ENCODE measurements at places on chromosomes 16 and 17.
A peak's percentile ranks its signal among the peaks of the same experiment; 100 is the strongest.

- DNase-seq, result no peak
Measured at GRCh38 chr17:58488428-58488890, 251 bp upstream of the HSF5 start.

GRCh38 chr16:86716649-86717048 lies 138.3 kb downstream of the FOXL1 start:
- no peak for DNase-seq

DNA sequence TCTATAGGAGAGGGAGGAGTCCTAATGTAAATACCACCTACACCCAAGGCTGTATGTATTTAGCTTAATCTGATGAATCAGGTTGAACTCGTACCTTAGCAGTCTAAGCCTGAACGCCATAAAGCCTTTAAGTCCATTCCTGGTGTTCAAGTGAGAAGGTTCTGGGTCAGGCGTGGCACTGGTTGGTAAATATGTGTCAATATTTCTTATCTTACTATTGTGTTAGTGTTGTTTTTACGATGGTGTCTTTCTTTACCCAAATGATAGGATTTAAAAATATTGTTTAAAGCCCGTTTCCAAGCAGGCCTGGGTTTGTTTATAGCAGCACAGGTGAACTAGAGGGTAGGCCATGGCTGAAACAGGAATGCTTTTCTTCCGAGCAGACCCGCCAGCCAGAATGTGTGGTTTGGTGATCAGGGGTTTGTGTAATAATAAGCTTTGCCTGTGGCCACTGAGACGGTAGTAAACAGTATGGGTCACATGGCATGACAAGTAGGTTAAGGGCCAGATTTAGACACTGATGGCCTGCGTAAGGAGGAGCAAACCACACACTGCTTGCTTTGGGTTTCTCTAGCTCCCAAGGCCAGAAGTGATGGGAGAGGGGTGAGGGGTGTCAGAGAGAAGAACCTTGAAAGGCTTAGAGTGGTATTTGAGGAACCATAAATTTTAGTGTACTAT lies 3.3 kb downstream of the TMEM94 start:
- no peak for DNase-seq

GRCh38 chr16:67697422-67698185 lies 21.5 kb downstream of the GFOD2 start:
- no peak for DNase-seq

GRCh38 chr17:30208214-30208613 lies 27.3 kb downstream of the SLC6A4 start:
- no peak for DNase-seq

- no peak for DNase-seq
Measured at GRCh38 chr17:73067075-73067474, 25.4 kb downstream of the SLC39A11 start.

GRCh38 chr17:61285526-61286320 lies 113.9 kb upstream of the TBX2 start:
- no peak for DNase-seq

DNA sequence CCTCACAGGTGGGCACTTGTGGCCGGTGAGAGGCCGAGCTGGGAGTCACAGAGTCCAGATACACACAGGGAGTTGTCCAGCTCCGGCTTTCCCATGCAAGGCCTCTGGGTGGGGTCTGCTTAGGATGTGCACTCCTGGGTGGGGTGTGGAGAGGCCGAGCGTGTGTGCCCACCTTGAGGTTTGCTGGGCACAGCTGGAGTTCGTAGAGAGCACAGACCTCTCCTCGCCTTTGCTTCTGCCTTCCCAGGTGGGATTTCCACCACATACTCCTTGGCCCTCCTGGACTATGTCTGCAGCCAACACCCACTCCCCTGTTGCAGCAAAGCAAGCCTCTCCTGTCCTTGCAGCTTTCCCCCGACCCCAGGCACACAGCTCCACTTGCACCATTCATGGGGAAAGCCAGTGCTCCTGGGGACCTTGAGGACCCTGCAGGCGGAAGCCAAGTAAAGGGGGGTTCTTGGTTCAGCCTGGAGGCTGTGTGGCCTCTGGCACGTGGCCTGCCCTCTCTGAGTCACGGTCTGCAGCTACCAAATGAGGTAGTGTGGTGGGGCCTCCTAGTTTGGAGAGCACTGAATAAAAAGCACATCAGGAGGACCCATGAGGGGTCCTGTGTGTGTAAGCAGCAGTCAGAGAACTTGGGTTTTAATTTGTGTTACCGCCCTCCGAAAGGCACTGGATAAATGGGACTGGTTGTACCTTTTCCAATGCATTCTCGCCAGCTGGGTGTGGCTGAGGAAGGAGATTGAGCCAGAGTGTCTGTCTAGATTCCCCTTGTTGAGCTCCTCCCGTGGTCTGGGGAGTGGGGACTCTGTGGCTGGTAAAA lies 31.5 kb downstream of the MPRIP start:
- no peak for DNase-seq

GRCh38 chr17:44092051-44092450 lies 21.5 kb downstream of the G6PC3 start:
- no peak for DNase-seq

DNA sequence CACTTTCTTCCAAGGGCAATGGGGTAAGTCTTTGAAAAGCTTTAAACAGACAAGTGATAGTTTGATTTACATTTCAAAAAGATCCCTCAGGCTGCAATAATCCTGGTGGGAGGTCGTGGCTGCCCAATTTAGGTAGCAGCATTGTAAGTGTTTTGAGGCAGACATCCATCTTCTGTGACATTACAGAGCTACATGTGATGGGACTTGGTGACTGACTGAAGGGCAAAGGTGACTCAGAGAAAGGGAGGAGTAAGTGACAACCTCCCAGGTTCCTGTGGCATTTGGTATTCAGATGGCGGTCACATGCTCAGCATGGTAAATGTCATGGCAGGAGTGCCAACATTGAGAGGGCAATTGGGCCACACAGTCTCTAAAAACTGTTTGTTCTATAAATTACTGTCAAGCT lies 26.5 kb downstream of the STAT3 start:
- DNase-seq, result no peak

DNA sequence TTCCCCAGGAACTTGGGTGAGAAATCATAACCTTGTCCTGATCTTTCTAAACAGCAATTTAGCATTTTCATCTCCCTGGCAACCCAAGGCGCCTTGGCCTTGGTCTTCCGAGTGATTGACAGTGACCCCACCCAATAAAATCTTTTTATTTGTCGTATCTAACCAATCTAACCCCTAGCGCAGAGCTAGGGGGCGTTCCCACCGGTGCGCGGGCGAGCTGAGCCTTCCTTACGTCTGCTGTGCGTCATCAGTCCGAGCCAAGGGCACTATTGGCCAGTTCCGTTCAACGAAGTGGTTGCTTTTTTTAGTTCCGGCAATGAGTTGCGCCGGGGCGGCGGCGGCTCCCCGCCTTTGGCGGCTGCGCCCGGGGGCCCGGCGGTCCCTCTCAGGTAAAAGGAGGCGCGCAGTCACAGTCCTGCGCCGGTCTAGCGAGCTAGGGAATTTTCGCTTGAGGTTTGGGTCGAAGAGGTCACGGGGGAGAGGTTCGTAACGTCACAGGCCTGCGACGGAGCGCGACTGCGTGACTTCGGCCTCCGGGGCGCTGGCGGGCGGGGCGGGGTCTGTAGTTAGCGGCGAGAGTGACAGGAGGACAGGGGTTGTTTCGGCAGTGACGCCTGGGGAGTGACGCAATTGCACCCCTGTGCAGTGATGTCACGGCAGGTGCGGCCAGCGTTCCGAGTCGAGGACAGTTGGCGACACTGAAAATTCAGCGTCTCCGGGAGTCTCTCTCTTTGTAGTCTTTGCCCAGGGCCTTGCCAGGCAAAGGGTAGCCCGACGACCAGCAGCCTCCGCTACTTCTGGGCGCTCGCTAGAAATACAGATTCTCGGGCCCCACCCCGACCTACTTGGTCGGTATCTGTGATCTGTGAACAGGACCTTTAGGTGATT lies at the start of gene COQ7:
Gene COQ7, plus strand, starts transcription at position 266 of the 888 bp plus-strand sequence. Its CDS starts 51 bp downstream, at position 317.
- DNase-seq, result peak; percentile 100

DNA sequence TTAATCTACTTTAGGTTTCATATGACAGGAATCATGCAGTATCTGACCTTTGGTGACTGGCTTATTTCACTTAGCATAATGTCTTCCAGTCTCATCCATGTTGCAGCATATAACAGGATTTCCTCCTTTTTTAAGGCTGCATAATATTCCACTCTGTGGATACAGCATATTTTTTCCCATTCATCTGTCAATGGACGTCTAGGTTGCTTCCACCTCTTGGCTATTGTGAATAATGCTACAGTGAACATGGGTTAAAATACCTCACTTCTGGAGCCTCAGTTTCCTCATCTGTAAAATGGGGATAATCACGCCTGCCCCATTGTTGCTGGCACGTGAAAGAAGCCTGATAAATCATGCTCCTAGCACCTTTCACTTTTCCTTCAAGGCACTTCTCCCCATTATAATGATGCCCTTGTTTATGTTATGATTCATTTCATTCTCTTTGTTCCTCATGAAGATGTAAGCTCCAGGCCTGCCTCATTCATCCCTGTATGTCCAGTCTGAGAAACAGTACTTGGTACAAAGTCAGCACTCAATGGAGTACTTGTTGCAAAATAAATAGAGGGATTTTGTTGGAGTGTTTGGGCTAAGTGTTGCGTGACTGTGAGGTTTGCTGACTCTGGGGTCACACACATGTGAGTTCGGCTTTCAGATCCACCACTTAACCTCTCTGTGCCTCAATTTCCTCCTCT lies 59.6 kb downstream of the ABAT start:
- no peak for DNase-seq

DNA sequence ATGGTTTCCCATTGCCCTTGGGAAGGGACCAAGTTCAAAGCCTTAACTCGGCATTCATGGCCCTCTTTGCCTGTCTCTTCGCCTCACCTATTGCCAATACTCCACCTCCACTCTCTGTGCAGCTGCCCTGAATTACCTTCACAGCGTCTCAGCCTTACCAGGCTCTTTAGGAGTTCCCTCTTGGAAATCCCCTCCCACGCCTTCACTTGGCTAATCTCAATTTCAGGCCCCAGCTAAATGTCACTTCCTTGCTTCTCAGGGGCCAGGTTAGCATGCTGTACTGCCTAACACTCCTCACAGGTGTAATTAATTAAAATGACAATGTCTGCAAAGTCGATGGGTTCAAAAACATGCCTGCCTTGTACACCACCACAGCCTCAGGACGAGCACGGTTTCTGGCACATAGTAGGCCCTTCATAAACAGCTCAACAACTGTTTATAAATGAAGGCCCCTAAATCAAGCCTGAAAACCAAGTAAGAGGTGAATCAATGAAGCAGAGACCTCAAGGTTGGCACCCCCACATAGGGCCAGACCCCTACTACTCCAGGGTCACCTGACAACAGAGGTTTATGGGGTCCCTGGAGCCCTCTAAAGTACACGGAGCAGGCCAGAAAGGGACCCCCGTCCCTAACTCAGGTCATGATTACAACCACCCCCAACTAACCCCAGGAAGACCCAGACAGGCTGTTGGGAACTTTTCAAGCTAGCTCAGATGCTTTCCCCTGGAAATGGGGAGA lies 11.2 kb upstream of the EEF2K start:
- no peak for DNase-seq

DNA sequence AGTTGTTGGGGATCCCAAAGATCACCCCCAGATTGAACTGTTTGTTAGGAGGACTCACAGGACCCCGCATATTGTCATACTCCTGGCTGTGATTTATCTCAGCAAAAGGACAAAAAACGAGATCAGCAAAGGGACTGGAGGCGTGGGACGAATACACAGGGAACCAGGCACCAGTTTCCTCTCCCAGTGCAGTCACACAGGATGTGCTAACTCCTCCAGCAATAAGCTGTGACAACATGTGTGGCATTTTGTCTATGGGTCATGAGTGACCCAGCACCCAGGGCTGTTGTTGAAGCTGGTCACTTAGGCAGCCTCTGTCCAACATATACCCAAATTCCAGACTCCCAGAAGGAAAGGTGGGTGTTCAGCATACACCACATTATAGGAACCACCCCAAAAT lies 60.9 kb downstream of the CPPED1 start:
- no peak for DNase-seq

DNA sequence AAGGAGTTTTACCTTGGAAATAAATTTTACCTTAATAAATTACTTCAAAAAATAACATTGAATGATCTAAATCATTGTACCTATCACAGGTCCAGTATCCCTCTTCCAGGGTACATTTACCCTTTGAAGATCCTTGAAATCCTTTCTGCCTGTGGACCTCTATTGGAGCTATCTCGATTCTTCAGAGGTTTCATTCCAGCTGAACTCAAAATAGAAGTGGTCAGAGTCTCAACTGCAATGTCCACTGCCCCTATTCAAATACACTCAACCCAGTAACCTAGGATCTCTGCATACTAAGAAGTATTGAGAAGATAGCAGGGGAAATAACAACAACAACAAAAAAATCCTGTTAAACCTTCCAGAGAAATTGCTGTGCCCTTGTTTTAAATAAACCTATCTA lies 9.3 kb downstream of the ABCA5 start:
- DNase-seq, result no peak

GRCh38 chr17:40224718-40225550 lies 5.8 kb downstream of the WIPF2 start:
- DNase-seq, result no peak

DNA sequence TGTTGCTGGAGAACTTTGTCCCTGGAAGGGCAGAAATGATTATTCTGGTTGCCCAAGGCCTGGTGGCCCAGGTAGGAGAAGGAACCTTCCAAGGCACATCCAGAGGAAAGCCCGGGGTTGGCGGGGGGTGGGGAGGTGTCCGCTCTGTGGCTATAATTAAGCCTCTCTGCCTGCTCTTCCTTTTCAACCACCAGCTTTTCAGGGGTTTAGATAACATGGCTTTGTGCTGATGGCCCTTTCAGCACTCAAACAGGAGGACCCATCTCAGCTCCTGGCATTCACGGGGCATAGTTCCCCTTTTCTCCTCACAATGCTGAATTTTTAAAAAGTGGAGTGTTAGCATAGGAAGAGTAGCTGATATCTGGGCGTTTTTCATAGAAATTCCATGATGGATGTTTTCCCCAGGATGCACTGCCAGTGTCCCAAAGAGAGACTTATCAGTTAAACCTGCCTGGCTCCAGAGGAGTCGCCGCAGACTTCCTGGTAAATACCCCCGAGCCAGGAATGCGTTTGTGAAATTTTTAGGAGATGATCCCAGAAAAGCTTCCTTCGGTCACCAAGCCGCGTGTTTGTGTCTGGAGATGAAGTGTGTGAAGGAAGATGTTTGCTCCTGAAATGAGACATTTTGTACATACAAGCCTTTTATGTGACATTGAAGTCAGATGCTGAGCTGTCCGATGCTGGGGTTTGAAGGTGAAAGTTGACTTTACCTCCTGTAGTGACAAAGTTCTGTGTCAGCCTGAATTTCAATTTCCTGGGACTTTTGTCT lies 188.5 kb downstream of the MSI2 start:
- no peak for DNase-seq

DNA sequence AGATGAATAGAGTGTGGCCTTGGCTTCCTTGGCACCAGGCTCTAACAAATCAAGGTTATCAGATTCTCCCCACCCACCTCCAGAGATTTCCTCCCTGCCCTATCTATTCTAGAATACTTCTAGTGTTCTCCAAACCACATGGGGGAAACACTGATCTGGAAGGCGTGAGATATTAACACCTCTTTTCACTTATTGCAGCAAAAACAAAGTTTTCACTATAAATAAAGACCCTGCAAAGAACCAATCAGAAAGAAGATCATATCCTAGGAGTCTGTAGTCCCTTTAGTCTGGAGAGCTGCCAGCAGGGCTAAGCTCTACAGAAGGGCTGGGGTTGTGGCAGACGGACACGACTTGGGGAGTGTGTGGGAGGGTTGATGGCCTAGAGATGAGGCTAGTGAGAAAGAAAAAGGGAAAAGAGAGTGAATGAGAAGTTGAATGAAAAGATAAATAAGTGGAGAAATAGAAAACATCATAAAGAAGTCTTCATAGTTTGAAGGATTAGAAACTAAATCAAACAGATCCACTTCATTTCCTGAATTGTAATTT lies 8.6 kb upstream of the SKAP1 start:
- DNase-seq, result no peak

- DNase-seq, result peak; percentile 87
Measured at GRCh38 chr16:30927789-30928378, 4.5 kb downstream of the FBXL19 start.

GRCh38 chr16:81499576-81500380 lies 55.2 kb downstream of the CMIP start:
- no peak for DNase-seq

Data from SK-N-DZ (cell line).